ENCODE measurements at places on chromosomes 7 and 10.

DNA sequence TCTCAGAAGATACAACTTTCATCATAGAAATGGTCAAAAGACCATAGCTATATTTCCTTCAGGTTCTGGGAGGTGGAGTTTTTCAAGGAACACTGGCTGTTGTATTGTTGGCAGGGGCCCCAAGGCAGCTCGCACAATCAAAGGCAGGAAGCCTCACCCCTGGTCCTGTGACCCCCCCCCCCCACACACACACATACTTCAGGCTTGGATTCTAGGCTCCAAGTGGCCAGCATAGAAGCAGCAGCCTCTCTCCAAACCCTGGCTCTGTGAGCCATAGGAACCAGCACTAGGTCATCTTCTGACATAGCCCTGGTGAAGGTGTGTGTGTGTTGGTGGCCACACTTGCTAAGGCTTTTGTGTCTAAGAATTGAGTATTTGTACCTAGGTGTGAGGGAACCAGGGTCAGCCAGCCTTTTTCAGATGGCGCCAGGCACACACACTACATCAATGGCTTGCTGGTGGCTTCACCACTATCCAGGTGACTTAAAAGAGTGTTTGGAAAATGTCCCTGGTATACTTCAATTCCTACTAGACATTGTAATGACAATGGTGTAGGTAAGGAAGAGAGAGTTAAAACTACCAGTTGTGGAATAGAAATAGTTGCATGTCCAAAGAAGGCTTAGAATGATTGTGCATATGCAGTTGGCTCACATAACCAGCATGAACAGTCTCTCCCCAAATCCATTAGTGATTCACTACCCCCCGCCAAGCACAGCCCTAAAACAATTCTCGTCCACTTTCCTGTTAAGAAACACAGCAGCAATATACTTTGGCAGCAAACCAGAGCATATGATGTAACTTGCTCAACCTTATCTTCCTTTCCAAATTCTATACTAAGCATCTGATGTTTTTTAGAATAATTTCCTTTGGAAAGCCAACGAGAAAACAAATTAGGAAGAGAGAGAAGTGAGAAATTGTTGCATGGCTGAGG, 91.3 kb downstream of the AVL9 start:
- DNase-seq: no peak

DNA sequence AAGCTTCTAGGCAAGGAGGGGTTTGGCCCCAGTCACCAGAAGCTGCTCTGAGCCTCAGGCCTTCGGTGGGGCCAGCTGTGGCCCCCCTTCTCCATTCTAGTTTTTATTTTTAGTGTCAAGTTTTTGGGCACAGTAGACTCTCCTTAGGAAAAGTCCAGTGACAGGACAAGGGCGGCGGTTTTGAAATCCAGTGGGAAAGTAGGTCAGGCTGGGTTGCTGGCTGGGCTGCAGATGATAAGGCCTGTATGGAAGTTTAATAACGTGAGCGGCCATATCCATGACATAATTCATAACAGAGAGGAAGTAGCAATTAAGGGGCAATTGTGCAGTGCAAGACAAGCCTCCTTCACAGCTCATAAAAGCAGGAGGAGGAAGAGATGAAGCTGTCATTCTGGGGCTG, 87.1 kb upstream of the ZNF716 start:
- no peak for DNase-seq

- DNase-seq: no peak
Observed at GRCh38 chr7:88167223-88167622, 52.6 kb downstream of the SRI start.

DNA sequence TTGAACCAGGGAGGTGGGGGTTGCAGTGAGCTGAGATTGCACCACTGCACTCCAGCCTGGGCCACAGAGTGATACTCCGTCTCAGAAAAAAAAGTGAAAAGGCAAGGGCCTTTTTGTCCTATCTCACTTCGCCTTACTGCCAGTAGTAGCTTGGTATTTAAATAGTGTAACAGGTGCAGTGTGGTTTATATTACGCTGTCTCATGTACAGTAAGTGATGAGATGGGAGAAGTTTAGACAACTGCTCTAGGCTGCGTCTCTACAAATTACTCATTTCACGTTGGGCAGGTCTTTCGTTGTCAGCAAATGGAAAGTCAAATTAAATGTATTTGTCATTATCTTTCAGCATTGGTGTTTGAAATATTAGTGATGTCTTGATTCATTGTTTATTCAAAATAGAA, 15.5 kb upstream of the PFKFB3 start:
- no peak for DNase-seq

GRCh38 chr10:470339-471003, 219.0 kb downstream of the DIP2C start:
- no peak for DNase-seq

DNA sequence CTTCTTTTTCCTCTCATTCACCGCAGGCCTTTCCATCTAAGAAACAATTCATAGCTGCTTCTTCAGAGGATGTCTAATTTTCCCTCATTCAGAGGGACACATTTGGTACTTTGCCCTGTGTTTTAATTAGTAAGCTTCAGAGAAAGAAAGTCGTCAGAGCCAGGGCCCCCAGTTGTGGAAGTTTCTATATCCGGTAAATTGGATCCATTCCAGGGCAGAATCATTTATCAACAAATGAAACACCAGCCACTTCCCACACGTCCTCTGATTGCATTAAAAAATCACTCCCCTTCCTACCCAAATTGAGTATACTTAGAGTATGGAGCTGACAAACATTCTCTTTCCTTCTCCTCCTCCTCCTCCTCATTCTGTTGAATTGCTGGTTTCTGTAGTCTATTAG, 205.8 kb upstream of the HDAC9 start:
- no peak for DNase-seq

All from stomach (tissue), 19 donors.